HEK293T (cell line): ENCODE measurements at places on chromosomes 7 and 10.

GRCh38 chr7:28356619-28357018 is 55.7 kb upstream of the CREB5 start:
- no peak for DNase-seq

DNA sequence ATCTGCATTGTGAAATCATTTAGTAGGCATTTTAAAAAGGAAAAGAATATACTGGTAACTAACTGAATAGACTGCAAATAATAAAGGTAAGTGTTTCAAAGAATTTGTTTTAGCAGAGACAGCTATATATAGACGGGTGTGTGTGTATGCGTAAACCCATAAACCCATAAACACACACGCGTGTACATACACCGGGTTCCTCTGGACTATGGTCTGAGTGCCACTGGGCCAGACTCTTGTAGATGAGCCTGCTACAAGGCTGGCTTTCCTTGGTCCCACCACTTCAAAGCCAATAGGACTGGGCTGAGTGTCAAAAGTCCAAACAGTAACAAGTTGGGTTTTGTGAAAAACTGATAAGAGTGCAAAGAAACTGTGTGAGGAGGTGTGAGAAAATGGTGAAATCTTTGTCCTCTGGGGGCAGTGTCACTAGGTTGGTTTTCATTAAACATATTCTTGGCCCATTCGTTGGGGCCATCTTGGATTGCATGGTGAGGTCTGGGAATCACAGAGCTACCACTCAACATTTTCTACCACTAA is 39.8 kb downstream of the GNA12 start:
- no peak for DNase-seq

- peak; percentile 20 for DNase-seq
These were observed 333.6 kb downstream of the ADARB2 start for GRCh38 chr10:1403508-1404322.

GRCh38 chr10:2214092-2214491 is 476.8 kb upstream of the ADARB2 start:
- DNase-seq: no peak

DNA sequence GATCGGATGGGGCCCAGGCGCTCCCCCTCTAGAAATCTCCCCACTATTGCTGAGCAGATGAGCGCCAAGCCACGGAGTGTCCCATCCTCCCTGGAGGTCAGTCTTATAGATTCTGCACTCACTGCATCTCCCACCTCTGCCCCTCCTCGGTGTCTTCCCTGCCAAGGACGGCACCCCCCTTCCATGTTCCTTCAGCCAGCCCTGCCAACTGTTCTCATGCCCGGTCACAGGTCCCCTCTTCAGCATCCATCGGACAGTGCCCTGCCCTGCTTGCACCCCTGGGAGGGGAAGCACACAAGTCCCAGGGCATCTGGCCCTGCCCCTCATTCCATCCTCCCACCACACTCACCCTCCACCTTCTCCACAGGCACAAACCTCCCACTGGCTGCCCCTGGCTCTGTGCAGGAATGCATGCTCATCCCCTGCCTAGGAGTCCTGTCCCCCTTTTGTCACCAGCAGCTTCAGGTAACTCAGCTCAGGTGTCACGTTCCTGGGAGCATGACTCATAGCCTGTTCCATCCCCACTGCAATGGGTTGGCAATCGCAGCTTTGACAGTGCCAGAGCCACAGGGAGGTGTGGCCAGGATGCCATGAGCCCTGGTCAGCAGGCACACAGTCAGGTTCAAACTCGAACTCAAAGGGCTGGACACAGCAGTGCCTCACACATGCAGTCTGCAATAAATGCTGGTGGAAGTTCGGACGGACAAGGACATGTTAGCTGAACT is 234.7 kb upstream of the TCERG1L start:
- DNase-seq: no peak

DNA sequence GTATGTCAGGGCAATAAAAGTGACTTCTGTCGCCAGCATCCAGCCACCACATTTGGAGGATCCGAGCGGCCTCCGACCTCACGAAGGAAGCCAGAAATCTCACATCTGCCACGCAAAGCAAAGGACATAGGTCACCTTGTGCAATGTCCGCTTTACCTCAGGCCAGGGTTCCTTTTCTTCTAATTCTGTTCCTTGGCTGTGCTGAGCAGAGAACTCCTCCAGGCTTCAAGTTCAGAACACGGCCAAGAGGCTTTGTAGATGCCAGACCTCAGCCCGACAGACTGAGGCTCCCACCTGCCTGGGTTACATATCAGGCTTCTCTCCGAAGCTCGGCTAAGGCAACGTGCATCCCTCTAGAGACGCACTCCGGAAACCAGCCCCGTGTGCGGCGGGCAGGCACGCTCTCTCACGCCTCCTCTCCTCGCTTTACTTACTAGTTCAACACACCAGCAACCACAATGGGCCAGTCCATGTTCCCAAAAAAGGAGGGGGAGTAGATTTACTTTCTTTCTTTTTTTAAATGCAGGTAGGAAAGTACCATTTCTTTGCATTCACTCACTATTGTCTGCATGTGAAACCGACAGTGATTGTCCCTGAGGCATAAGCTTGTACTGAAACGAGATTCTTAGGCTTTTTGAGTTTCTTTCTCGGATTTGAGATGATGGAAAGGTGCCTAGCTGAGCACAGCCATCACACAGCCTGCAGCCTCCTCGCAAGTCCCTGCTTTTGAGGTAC is 122.4 kb upstream of the AFAP1L2 start:
- DNase-seq: peak; percentile 96

- peak; percentile 47 for DNase-seq
These were observed 433.6 kb upstream of the GALNT17 start for GRCh38 chr7:70698219-70698832.

DNA sequence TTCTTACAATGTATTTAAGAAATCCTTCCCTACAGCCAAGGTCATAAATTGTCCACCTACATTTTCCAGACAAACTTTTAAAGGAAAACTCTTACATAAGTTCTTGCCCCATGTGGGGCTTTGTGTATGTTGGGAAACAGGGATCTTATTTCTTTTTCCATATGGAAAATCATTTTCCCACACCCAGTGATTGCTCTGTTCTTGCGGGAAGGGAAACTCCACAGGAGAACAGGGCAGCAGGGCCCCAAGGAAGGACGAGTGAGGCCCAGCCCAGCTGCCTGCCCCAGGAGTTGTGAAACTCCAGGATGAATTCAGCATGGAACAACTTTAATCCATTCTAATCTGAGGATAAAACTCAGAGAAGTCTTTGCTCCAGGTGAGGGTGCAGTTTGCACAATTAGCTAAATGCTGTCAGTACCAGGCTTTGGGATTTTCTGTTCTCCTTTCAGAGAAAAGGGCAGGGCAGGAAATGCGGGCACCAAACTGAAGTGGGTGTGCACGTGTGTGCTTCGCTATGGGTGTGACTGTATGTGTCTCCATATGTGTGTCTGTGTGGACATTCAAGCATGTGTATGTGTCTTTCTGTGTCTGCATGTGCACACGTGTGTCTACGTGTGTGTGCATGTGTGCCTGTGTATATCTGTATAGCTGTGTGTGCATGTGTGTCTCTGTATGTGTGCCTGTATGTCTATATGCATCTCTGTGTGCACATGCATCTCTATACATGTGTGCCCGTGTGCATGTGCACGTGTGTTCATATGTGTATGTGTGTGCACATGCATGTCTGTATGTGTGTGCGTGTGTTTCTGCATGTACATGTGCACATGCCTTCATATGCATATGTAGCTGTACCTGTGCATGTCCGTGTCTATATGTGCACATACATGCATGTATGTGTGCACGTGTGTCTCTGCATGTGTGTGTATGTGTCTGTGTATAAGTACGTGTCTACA is 102.0 kb upstream of the FAM20C start:
- DNase-seq: no peak
